ENCODE measurements at places on chromosomes 7 and 10. TPM values are rescaled to one million over a fixed set of nuclear protein-coding genes. Genes with fewer than 3 reads are reported as not detected.

Gene C10orf62
- not detected for total RNA-seq

Gene ICA1
- total RNA-seq = 14.8 TPM

Gene CCDC172
- not detected for total RNA-seq

Gene ADCYAP1R1
- not detected for total RNA-seq

Gene HTR5A
- not detected for total RNA-seq

Measured in bronchial epithelial cell (primary cell).